ENCODE measurements at places on chromosomes 3 and 15. TPM values are rescaled to one million over a fixed set of nuclear protein-coding genes. Genes with fewer than 3 reads are reported as not detected.

DNA sequence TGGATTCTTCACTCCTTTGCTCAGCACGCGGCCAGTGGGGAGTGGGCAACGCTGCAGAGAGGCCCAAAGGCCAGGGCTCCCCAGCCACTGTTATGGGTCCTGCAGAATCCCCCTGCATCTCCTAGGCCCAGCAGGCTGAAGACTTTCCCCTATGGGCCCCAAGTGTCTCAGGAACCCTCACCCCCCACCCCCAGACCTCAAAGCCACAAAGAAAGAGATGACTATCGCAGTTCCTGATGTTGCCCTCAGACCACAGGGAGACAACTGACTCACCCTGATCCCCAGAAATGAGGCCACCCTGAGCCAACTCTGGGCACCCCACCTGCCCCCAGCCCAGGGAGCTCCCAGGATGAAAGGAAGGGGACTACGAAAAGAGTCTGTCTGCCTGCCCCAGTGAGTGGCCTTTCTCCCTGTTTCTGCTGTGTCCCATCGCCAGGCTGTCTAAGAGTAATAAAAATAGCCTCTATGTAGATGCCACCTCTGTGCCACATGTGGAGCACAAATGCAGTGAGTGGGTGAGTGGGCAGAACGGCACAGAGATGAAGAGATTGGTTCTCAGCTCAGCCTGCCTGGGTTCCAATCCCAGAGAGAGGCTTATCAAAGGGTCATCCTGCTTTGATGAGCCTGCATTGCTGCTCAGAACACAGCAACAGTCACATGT, 283.0 kb downstream of the UACA start:
- DNase-seq: no peak

GRCh38 chr3:186583831-186584230, 13.3 kb downstream of the DNAJB11 start:
- no peak for DNase-seq

GRCh38 chr3:23889386-23889785, 27.4 kb downstream of the NKIRAS1 start:
- no peak for DNase-seq

- DNase-seq: no peak
These were observed 92.0 kb upstream of the VGLL3 start for GRCh38 chr3:87082796-87083440.

- no peak for DNase-seq
These were observed 183.5 kb upstream of the C2CD4B start for GRCh38 chr15:62348623-62349022.

DNA sequence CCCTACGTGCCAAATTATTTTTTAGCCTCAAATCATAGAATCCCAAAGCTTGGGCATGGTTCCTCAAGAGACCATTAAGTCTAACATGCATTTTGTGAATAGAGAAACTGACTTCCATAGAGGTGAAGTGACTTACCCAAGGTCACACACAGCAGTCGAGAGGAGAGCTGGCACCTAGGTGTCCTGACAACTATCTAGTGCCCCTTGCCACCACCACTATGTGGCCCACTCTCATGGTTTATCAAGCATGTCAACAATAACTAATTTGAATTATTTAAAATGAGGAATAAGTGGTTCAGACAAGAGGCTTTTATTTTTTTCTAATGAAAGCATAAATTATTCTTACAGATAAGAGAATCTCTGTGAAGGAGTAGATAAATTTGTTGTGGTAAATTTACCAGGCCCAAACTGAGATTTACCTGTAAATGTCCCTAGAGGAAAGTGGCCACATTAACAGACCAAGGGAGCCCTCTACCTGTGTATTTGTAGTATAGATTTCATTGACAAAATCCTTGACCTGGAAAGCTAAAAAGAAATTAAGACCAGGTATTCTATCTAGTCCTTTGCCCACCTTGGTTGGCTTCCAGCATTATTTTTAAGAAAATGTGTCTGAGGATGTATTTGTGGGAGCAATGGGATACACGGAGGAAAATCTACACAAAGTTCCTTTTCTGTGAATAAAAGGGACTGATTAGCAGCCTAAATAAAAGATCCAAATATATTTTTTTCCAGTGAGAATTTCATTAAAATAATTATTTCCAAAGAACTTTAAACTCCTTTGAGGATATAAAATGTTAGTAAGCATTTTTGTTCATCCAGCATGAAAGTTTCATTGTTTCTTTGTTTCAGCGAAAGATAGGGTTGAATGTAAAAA, 49.1 kb downstream of the IQCH start:
- peak; percentile 3 for DNase-seq

DNA sequence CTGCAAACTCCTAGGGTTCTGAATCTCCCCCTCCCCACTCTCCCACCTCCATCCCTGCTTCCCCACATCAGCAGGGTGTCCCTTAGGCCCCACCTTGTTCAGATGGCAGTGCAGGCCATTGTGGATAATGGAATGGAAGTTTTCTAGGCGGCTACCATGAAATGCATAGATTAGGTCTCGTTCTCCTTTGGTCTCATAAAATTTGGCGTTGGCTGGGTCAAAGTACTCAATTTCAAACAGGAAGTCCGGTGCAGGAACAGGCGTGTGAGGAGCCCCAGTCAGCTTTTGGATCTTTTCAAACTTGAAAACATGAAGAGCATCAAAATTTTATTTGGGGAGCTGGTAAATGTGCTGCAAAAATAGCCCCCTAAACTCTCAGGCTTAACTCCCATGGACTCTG, 20.2 kb downstream of the PARP16 start:
- no peak for DNase-seq

Gene GCSAM
- 0.28 TPM for total RNA-seq

Gene CP
- total RNA-seq: 11.4 TPM

Gene SLC7A14
- 0.16 TPM for total RNA-seq

Gene PAQR9
- total RNA-seq: not detected

All from pancreas (tissue), 10 donors.